Stimulated activated CD4-positive, alpha-beta T cell treated with anti-CD3 and anti-CD28 coated beads, TNF-alpha, amount 100 ng/mL, for 48 hours (primary cell): ENCODE measurements at places on chromosomes 5 and 9.
A peak's percentile ranks its signal among the peaks of the same experiment; 100 is the strongest.

- peak; percentile 9 for DNase-seq
Measured at GRCh38 chr5:173925449-173926071, 37.4 kb downstream of the CPEB4 start.

GRCh38 chr5:135999406-136000139 is 29.2 kb upstream of the TGFBI start:
- no peak for DNase-seq

- DNase-seq, result no peak
Measured at GRCh38 chr9:121021301-121021700, 28.8 kb downstream of the C5 start.

DNA sequence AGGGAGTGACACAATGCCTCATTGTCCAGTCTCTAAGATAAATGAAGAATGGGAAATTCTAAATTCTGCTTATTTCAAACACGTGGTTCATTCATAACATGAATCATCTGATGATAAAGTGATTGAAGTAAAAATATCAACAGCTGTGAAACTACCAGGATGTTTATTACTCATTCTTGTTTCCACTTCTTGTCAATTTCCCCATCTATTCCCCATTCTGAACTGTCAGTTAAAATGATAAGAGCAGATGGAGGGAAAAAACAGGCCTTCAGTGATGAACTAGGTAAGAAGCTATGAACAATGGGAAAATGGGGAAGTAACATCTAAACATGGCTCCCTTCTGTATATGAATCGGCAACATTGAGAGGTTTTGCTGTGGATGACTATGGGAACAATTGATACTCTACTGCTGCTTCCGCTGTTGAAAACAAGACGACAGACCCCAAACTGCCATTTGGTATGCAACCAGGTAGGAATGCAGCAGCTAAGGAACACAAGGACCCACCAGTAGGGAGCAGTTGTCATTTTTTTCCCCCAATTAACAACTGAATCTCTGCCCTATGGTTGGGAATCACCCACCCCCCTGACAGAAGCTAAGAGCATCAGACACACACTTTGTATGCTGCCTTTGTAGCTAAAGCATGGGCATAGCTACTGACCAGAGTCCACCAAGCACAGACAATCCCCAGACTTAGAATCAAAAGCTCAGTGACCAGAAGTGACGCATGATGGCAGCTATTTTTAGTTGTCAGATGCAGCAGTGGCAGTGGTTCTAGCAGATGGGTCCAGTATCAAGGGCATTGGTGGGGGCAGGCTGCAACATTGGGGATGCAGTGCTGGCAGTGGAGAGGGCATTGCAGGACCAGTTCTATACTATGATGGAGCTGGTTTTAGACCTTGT is 52.9 kb upstream of the ZNF366 start:
- no peak for DNase-seq
